NCI-H1436 treated with DMSO at 0.1 percent for 48 hours (cell line): ENCODE measurements at places on chromosomes 4 and X.

DNA sequence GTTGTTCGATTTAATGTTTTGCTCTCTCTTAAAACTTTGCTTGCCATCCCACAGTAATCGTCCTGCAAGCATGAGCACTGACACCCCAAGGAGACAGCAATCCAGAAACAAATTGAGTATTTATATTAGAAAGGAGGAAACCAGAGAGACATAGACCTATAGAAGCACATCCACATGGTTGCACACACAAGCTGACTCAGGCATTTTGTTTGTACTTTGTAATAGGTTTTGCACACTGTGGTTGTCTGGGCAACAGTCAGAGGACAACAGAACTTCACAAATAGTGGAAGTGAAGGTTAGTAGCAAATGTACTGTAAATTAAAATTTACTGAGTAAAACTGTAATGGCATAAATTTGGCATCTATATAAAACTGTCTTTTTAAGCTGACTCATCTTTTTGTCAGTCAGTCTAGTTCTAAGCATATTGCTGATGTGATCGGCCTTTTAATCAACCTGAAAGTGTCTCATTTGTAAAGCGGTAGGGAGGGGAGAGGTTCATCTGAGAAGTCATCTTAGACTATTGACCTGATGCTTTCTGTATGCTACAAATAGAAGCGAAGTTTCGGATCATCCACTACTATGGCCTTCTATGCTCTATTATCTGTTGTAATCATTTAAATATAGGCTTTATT lies 1624.7 kb downstream of the ARAP2 start:
- DNase-seq = no peak

- DNase-seq = no peak
Observed at GRCh38 chr4:98996765-98997068, 1.2 kb downstream of the METAP1 start.

DNA sequence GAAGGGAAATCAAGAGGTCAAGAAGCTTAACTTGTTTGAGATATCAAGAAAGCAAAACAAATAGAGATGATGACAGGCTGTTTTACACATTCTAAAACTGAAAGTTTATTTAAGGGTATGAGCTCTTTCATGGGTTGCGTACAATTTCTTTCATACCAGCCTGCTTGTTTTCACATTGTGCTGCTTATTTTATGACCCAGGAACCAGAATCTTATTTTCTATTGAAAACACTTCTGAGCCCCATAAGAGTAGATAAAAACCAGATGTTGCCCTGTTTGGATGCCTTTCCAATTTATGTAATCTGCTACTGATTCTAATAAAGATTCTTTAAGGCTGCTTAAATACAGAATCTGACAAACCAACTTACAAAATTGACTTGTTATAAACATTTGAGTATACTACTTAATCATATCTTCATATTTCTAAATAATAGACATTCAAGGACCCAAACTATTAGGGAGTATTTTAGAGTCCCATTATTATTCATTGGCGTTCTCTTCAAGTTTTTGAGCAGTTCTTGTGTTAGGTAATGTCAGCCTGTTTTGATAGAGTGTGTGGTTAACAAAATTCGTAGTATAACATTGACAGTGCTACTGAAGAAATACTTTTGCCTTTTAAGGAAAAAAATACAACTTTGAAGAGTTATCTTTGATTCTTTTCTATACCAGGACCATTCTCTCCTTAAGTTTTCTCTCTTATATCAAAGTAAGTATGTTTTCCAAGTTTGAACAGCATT lies 74.4 kb downstream of the PDLIM5 start:
- no peak for DNase-seq

- no peak for DNase-seq
Observed at GRCh38 chr4:146381263-146381872, 140.4 kb downstream of the SLC10A7 start.

- DNase-seq = no peak
Observed at GRCh38 chr4:55029821-55030503, 95.4 kb downstream of the KDR start.

GRCh38 chr4:54657551-54658251 lies at the start of gene KIT:
Gene KIT (plus strand): TSS chr4:54657957. CDS start chr4:54658015, 58 bp downstream.
- peak; percentile 37 for DNase-seq

DNA sequence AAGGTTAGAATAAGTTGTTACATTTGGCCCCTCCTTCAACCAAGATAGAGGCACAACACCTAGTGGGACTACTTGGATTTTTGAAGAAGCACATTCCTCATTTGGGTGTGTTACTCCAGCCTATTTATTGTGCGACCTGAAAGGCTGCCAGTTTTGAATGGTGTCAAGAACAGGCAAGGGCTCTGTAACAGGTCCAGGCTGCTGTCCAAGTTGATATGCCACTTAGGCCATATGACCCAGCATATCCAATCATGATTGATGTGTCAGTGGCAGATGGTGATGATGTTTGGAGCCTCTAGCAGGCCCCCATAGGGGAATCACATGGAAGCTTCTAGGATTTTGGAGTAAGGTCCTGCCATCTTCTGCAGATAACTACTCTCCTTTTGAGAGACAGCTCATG lies 35.5 kb upstream of the UGT2B4 start:
- DNase-seq = no peak

DNA sequence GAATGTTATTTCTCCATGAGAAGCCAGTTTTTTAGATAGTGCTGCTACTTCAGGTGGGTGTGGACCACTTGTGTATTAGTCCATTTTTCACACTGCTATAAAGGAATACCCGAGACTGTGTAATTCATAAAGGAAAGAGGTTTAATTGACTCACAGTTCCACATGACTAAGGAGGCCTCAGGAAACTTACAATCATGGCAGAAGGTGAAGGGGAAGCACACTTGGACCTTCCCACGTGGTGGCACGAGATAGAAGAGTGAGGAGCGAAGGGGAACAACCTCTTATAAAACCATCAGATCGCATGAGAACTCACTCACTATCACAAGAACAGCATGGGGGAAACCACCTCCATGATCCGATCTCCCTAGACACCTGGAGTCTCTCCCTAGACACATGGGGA lies 3.4 kb upstream of the PPID start:
- DNase-seq = no peak

DNA sequence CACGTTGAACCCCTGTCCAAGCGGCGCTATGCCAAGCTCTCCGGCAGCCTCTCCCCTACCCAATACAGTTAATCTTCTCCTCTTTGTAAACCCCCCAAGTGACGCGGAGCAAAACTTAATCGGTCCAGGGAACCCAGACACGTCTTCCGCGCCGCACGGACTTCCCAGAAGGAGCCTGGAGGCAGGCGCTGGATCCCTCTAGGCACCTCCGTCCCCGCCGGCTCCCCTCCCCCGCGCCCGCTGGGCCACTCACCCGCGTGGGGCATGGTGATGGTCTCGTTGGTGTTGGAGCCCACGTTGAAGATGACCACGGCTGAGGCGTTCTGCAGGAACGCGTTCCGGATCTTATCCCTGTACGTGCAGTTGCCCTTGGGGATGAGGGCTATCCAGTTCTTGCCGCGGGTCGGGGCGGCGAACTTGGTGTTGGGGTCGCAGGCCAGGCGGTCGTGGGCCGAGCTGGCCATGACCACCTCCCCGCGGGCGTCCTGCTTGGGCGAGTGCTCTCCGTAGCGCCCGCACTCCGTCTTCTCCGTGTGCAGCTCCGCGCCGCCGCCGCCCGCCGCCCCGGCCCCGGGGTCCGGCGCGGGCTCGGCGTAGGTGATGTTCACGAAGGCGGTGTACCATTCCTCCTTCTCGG lies 1.1 kb downstream of the RNF150 start:
- no peak for DNase-seq
